ENCODE measurements at places on chromosomes 4 and X. TPM values are rescaled to one million over a fixed set of nuclear protein-coding genes. Genes with fewer than 3 reads are reported as not detected.

Gene SPANXN3
- polyA plus RNA-seq: not detected

Gene BBS12
- polyA plus RNA-seq: 19.9 TPM

Gene AWAT2
- polyA plus RNA-seq: not detected

Gene NIPAL1
- polyA plus RNA-seq: 0.50 TPM

Gene ETDA
- polyA plus RNA-seq: not detected

Gene CPEB2
- 7.3 TPM for polyA plus RNA-seq

Gene MAGEA1
- polyA plus RNA-seq: not detected

Gene APELA
- polyA plus RNA-seq: not detected

Gene STK26
- 3.7 TPM for polyA plus RNA-seq

Gene CXCL6
- not detected for polyA plus RNA-seq

Gene SERPINA7
- not detected for polyA plus RNA-seq

Gene FGG
- not detected for polyA plus RNA-seq

Gene SMIM31
- polyA plus RNA-seq: not detected

Gene PAGE5
- polyA plus RNA-seq: not detected

Gene LRRC66
- polyA plus RNA-seq: 1.3 TPM

Gene IL2RG
- polyA plus RNA-seq: not detected

Gene CLNK
- not detected for polyA plus RNA-seq

Gene UGT2B17
- not detected for polyA plus RNA-seq

Gene USP17L19
- not detected for polyA plus RNA-seq

Gene TSC22D3
- polyA plus RNA-seq: 60.5 TPM

Gene SYP
- polyA plus RNA-seq: 102 TPM

Gene RAB40A
- not detected for polyA plus RNA-seq

Gene SPANXD
- not detected for polyA plus RNA-seq

Gene PDLIM3
- polyA plus RNA-seq: 24.5 TPM

Gene CT45A3
- not detected for polyA plus RNA-seq

Gene IL15
- 0.22 TPM for polyA plus RNA-seq
